Osteoblast (primary cell): ENCODE measurements at places on chromosomes 16 and 17. TPM values are rescaled to one million over a fixed set of nuclear protein-coding genes. Genes with fewer than 3 reads are reported as not detected.

DNA sequence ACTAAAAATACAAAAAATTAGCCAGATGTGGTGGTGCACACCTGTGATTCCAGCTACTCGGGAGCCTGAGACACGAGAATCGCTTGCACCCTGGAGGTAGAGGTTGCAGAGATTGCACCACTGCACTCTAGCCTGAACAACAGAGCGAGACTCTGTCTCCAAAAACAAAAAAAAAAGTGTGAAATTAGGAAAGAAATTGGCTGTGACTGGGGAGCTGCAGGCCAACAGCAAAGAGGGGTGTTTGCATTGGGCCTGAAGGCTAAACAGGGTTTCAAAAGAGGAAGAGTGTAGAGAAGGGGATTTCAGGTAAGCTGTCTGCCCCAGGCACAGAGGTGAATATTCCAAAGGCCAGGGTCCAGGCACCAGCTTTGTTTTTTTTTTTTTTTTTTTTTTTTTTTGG is 9.4 kb downstream of the BMERB1 start:
- no peak for DNase-seq

DNA sequence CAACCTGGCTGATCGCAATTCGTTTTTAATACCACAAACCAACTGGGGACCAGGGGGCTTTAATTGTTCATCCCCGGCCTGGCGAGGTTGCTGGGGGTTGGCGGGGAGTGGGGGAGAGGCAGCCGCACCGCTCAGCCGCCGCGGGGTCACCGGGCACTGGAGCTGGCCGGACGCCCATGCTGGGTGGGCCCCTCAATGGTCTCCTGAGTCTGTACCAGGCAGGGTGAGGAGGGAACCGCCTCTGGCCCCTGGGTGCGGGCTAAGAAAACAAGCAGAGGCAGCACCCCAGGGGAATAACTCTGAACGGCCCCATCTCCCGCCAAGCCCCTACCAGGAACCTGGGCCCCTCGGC is 43.9 kb downstream of the ACTG1 start:
- no peak for DNase-seq

DNA sequence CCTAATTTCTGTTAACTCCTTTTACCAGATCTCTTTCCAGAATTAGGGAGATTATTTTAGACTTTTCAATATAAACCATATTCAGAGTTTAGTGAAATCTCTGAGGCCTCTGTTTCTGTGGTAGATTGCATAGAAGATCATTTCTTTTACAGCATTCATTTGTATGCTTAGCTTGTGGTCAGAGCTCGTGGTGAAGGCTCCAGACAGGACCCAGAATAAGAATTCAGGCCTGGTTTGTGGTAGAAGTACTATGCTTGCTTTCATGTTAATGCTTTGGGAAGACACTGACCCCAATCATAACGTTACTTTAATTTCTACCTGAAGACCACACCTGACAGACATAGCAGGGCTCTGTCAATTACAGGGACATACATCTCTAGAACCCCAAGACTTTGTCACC is 258.1 kb downstream of the FTO start:
- no peak for DNase-seq

ZNF597 gene
- 2.9 TPM in 2 replicates for total RNA-seq

DNA sequence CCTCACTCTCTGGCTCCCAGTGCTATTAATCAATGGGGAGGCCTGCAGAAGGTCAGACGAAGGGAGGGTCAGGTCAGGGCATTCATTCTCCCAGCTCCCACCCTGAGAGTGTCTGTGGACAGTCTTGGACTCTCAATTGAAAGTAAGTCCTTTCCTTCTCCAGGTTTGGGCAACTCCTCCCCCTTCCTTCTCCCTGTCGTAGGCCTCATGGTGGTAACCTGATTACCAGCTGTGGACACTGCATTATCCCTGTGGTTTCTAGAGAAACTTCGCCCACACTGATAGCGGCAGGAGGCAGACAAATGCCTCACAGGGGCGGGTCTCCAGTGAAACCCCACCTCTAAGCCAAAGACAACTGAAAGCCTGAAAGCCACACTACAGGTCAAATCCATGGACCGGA is 57.7 kb upstream of the SLC25A19 start:
- DNase-seq: peak; percentile 76

GDPD1 gene
- total RNA-seq: 1.1 and 2.4 TPM in 2 replicates

NXN gene
- 60.7 and 68.8 TPM in 2 replicates for total RNA-seq

SLC35G6 gene
- total RNA-seq: not detected in 2 replicates

DNA sequence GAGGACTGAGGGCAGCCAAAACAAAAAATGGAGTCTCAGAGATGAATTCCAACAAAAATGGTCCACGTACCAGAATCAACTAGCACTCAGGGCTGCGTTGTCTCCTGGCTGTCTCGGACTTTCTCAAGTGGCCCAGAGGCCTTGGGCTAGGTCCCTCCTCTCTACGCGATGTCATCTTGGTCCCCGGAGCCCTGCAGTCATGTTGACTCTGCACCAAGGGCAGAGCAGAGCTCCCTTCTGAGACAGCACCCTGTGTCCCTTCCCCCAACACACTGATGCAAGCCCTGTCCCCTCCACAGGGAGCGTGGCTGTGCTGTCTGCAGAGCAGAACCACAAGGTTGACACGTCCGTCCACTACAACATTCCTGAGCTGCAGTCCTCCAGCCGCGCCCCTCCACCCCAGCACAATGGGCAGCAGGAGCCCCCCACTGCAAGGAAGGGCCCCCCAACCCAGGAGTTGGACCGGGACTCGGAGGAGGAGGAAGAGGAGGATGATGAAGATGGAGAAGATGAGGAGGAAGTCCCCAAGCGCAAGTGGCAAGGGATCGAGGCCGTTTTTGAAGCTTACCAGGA is 20.8 kb downstream of the GINS2 start:
- DNase-seq: peak; percentile 65

SLFN14 gene
- total RNA-seq: under 0.01 TPM in 2 replicates

DNA sequence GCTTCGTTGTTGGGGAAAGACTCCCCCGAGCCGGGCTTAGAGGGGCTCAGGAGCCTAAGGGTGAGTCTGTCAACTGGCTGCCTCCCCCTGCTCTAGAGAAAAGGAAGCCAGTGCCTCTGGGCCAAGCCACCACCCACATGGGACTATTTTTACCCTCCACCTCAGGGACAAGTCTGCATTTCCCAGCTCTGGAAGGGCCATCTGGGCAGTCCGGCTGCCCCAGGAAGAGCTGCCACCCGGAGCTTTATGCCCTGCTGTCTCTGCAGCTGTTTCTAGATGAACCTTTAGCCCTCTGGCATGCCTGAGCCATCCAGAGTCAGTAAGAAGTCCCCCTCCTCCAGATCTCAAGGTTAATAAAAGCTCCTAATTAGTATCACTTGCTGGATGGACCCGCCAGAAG is 5.3 kb upstream of the RPRML start:
- no peak for DNase-seq

DNA sequence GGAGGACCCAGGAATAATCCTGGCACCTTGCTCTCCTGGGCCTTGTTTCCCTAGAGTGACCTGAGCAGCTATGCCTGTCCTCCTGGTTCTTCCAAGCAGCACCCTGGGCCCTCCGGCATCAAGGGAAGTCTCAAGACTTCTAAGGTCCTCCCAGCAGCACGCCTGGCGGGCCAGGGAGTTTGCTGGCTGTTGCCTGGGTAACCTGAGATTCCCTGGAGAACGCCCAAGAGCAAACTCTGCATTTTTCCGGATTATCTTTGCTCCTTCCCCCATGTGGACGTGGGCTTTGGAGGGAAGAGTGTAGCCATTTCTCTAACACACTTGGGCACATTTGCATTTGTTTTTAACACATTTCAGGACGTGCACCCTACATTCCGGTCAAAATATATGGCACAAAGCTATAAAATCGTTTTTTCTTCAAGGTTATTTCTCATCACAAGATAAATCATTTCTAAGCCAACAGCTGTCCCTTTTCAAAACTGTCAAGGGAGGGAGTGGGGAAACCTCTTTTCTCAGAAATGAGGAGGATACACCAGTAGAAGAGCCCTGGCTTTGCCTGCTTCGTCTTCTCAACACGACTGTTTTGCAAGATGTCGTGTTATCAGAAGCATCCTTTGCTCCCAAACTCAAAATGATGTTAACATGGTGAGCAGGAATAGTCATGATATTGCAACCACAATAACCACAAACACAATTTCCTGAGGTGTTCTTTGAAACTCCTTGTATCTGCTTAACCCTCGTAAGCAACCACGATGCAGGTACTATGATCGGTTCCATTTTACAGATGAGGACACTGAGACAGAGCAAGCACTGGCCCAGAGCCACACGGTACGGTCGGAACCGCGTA is 116.5 kb downstream of the ADCY9 start:
- DNase-seq: peak; percentile 86

HSF5 gene
- total RNA-seq: under 0.01 TPM in 2 replicates

DNA sequence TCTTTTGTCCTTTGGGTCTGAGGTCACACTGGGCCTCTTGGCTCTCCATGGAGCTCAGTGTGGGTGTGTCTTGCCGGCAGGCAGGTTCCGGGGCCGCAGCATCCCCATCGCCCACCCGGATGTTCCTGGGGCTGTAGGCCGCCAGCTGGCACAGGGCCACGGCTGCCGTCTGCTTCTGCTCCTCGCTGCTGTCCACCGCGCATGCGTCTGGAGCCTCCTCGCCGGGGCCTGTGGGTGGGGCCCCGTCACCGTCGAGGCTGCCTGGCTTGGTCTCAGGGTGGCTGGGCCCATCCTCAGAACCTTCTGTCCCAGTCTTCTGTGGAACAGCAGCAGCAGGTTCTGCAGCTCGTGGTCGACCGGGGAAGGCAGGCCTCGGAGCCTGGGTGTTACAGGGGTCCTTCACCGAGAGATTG is 9.6 kb downstream of the ZNF750 start:
- DNase-seq: no peak

SLC5A11 gene
- total RNA-seq: 0.29 TPM in 1 of 2 replicates, not detected in the other

- peak; percentile 93 for DNase-seq
These were observed 996 bp upstream of the CPNE2 start for GRCh38 chr16:57091200-57091974.

DNA sequence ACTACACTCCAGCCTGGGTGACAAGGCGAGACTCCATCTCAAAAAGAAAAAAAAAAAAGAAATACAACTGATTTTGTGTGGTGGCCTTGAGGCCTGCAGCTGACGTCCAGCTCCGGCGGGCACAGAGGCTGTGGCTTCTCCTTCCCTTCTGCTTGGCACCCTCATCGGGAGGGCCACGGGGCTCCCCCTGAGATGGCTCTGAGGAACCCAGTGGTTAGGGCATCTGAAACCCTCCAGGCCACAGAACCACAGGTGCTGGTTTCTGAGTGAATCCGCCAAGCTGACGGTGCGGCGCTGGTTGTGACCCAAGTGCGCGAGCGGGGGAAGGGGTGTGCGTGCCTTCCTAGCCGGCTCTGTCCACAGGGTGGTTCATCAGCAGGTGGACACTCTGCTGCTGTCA is 63.4 kb downstream of the LMF1 start:
- no peak for DNase-seq

CCDC200 gene
- total RNA-seq: not detected in 2 replicates
